ENCODE measurements at places on chromosomes 4 and X.

DNA sequence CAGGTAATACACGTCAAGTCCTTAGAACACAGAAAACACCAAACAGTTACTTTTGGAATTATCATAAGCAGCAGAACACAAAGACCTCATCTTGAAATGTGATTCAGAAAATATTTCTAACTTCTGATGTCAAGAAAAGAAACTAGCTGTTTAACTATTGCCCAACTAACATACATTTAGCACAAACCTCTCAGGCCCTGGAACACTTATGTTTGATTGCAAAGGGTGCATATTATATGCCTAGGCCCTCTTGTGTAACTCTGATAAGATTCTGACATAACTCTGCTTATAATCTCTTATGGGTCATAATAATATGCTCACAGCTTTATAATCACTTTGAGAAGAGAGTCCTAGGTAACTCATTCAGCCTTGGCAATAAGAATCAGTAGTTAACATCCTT is 62.6 kb downstream of the TBC1D9 start:
- DNase-seq = no peak

DNA sequence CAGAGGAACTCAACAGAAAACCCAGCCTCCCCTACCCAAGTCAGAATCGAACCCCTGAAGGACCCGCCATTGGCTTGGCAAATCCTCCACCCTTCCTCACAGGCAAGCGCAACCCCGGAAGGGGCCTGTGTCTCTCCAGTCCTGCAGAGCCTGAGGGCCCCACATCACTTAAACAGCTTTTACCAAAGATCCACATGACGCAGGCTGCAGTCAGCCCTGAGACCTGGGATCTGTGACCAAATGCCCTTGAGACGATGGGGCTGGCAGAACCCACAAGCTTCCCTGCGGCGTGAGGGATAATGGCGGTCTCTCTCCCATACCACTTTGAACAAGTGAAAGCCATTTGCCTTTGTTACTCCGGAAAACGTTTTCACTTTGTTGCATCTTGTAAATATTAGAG is 54.9 kb downstream of the ACOX3 start:
- DNase-seq = no peak

GRCh38 chr4:2219233-2219760 is 22.6 kb downstream of the HAUS3 start:
- no peak for DNase-seq

DNA sequence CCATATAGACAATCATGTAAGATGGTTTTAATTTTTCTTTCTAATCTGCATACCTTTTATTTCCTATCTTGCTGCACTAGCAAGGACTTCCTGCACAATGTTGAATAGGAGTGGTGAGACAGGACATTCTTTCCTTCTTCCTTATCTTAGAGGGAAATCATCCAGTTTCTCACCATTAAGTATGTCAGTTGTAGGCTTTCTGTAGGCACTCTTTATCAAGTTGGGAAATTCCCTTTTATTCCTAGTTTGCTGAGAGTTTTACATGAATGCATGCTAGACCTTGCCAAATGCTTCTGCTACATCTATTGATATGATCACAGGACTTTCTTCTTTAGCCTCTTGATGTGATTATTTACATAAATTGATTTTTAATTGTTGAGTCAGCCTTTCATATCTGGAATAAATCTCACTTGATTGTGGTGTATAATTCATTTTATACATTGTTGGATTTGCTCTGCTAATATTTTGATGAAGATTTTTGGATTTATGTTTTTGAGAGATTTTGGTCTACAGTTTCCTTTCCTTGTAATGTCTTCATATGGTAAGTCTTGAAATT is 23.8 kb downstream of the RNF175 start:
- DNase-seq = no peak

All from HFF-Myc (cell line).